GM10248 (cell line): ENCODE measurements at places on chromosomes 16 and 17.
A peak's percentile ranks its signal among the peaks of the same experiment; 100 is the strongest.

DNA sequence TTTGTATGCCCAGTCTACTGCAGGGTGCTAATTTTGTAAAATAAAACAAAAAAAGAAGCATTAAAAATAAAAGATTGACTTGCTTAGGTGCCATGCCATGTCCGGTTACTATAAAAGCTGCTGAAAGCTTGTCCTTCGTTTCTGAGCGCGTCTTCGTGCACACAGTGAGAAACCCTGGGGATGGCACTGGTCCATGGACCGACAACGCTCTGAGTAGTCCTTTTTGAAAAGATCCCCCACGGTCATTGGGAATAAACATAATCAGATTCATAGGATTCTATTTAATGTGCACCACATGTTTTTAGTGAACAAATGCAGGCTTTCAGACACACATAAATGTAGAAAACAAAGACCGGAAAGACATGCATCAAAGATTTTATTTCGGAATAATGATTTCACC is 146.3 kb downstream of the XYLT1 start:
- DNase-seq, result no peak

- no peak for DNase-seq
These were observed 103.1 kb upstream of the CDH5 start for GRCh38 chr16:66263168-66263972.

- no peak for DNase-seq
These were observed 239.4 kb downstream of the MSI2 start for GRCh38 chr17:57495771-57496170.

GRCh38 chr17:16873174-16874035 is 98.5 kb downstream of the TNFRSF13B start:
- DNase-seq, result peak; percentile 78

DNA sequence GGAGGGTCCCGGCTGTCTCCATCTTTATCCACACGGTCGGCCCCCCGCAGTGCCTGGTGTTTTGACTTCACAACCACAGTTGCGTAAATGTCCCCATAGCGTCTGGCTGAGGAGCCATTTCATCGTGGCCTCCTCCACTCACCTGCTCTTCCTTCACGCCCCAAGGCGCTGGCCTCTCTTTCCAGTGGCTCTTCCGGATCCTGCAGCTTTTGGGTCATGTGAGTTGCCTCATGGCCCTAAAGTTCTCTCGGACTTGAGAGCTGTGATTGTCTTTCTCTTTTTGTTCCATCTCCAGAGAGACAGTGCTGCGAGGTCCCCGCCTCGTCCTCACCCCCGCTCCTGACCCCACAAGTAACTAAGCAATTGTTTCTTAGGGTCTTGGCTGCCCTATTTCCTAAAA is 22.7 kb downstream of the FLYWCH1 start:
- no peak for DNase-seq

GRCh38 chr17:41863074-41863848 is 2.0 kb downstream of the KLHL11 start:
- no peak for DNase-seq

- no peak for DNase-seq
These were observed 541 bp upstream of the RBBP6 start for GRCh38 chr16:24538756-24539294.

- DNase-seq, result no peak
These were observed 138.5 kb downstream of the PITPNC1 start for GRCh38 chr17:67515490-67516083.

DNA sequence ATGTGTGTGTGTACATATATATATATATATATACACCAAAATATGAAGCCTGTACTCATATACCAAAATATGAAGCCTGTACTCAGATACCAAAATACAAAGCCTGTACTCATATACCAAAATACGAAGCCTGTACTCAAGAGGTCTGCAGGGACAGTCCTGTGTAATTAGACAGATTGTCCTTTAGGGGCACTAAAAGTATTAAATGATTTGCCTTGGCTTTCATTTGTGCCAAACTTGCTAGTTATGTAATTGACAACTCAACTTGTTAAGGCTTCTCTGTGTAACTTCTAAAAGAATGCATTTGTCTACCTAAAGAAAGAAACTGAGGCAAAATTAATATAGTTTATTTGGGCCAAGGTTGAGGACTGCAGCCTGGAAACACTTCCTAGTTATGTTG is 30.8 kb upstream of the DHX40 start:
- DNase-seq, result no peak

DNA sequence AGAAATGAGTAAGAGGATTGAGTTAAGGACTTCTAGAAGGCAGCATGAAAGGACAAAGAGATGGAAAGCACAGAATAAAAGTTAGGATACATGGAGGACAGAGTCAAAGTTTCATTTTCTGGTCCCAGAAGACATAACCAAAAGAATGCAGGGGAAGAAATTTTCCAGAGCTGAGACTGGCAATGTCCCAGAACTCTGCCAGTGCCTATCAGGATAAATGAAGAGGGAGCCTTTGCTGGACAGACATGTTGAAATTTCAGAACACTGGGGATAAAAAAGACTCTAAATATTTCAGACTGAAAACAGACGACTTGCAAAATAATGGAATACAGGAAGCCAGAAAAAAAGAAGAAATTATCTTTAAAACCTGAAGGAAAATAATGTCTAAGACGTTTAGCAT is 55.7 kb downstream of the NT5M start:
- no peak for DNase-seq

GRCh38 chr16:67651039-67651438 is 6.1 kb downstream of the CARMIL2 start:
- DNase-seq, result no peak

DNA sequence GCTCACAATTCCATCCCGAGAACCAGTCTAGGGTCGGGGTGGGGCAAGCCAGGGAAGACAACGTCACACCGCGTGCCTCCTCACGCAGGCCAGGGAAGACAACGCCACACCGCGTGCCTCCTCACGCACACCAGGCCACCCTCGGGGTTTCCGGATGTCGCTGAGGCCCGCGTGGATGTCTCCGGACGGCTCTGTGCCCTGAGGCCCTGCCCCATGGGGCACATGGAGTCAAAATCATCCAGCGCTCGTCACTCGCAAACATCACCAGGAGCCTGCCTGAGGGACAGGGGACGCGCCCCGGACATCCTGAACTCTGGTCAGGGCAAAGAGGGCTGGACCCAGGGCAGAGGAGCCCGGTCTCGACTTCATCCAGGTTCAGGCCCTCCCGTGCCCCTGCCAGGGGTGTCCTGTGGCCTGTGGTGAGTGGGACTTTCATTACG is 3.7 kb downstream of the TMEM204 start:
- no peak for DNase-seq
